ENCODE measurements at places on chromosomes 6 and 20. TPM values are rescaled to one million over a fixed set of nuclear protein-coding genes. Genes with fewer than 3 reads are reported as not detected.
A peak's percentile ranks its signal among the peaks of the same experiment; 100 is the strongest.

Gene PLAGL1
- total RNA-seq = 51.8 TPM

GRCh38 chr6:4658486-4658885, 117.7 kb upstream of the CDYL start:
- H3K36me3 ChIP-seq = no peaks in the 10 kb centered on the region
- no peaks in the 10 kb centered on the region for H3K4me1 ChIP-seq
- H3K27ac ChIP-seq = no peak overlapping the region
- DNase-seq = no peak
- H3K4me3 ChIP-seq = no peak overlapping the region

DNA sequence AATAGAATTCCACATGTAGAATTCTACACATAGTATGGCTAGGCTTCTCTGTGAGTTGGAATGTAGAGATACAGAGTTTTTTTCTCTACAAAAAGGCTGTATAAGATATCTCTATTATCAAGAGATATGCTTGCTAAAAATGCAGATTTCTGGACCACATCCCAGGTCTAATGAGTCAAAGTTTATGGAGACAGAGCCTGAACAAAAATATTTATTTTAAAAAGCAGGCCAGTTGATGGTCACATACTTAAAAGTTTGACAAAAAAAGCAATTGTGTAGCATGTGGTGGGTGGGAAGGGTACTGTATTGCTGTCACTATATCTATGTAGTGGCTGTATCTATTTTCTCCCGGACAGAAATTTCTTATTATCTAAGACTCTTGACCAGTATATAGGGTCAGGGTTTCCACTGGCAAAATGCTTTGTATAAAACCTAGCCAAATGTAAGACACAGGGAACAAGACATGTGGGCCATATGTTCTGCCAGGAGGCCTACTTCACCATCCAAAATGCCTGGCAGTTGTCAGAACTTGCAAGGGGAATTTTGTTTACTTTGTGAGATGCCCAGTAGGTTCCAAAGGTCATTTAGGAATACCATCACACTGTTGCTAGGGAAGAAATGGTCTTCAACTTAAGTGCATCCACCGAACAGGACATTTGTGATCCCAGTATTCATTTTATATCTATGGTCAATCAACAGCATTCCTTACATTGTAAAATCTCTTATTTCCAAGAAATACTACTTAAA, 60.6 kb downstream of the SHPRH start:
- no peak overlapping the region for H3K4me3 ChIP-seq
- H3K36me3 ChIP-seq = peaks cover 25% of the 10 kb centered on the region
- H3K4me1 ChIP-seq = peaks cover 8% of the 10 kb centered on the region

Gene TREML1
- total RNA-seq = not detected

DNA sequence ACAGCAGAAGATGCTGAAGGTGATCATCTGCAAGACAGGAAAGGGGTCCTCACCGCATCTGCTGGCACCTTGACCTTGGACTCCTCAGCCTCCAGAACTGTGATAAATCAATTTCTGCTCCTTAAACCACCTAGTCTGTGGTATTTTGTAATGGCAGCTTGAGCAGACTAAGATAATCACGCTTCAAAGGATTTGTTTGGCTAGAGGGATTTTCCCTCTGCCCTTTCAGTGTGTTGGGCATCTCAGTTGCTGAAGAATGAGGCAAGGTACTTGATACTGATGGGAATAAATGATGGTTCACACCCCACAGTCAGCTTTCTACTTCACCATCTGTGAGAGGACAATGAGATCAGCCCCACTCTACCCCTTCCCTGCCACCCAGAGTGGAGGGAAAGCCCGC, 60.2 kb downstream of the ADAT2 start:
- DNase-seq = no peak
- H3K27me3 ChIP-seq = no peaks in the 10 kb centered on the region
- H3K27ac ChIP-seq = no peak overlapping the region
- no peaks in the 10 kb centered on the region for H3K4me1 ChIP-seq

DNA sequence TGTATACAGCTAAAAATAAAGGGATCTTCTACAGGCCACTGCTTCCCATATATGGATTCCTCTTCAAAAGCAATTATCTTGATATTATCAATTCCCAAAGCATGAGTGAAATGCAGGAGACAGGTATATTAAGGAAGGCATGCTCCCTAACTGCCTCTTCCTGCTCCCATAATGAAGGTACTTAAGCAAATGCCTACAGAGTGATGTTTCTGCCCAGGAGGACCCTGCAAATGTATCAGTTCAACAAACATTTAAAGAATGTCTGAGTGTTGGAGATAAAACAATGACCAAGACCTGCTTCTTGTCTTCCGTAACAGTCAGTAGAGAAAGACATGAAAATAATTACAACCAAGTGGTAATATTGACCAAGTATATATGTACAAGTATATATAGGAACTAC, 4.2 kb downstream of the UBE2J1 start:
- H3K4me1 ChIP-seq = peaks cover 52% of the 10 kb centered on the region
- peak overlapping the region; percentile 40 for H3K27ac ChIP-seq
- H3K36me3 ChIP-seq = peaks cover 4% of the 10 kb centered on the region
- H3K4me3 ChIP-seq = no peak overlapping the region

Gene KAT14
- total RNA-seq = 16.2 TPM

- H3K27me3 ChIP-seq = no peaks in the 10 kb centered on the region
- no peak for DNase-seq
- H3K27ac ChIP-seq = no peak overlapping the region
- H3K4me3 ChIP-seq = no peak overlapping the region
- H3K36me3 ChIP-seq = no peaks in the 10 kb centered on the region
Observed at GRCh38 chr6:81718126-81718525, 34.4 kb downstream of the TENT5A start.

DNA sequence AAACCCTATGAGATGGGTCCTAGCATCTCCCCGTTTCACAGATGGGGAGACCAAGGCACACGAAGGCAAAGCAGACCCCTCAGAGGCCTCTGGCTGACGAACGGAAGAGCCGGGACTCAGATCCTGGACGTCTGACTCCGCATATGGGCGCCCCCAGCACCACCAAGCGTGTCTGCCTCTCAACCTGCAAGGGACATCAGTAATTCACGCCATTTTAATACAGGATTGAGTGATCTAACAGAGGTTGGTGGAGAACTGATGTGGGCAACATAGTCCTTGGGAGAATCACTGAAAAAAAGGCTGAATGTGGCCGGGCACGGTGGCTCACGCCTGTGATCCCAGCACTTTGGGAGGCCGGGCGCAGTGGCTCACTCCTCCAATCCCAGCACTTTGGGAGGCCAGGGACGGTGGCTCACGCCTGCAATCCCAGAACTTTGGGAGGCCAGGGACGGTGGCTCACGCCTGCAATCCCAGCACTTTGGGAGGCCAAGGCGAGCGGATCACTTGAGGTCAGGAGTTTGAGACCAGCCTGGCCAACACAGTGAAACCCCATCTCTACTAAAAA, 206.6 kb downstream of the DLL1 start:
- H3K4me1 ChIP-seq = peaks cover 20% of the 10 kb centered on the region
- H3K36me3 ChIP-seq = peaks cover 5% of the 10 kb centered on the region
- no peak overlapping the region for H3K4me3 ChIP-seq
- DNase-seq = no peak
- H3K27ac ChIP-seq = no peak overlapping the region
- no peaks in the 10 kb centered on the region for H3K27me3 ChIP-seq

GRCh38 chr6:169425628-169426370, 172.2 kb upstream of the THBS2 start:
- peaks cover 5% of the 10 kb centered on the region for H3K36me3 ChIP-seq
- H3K4me3 ChIP-seq = no peak overlapping the region
- DNase-seq = no peak
- H3K27ac ChIP-seq = no peak overlapping the region
- H3K27me3 ChIP-seq = no peaks in the 10 kb centered on the region

- no peaks in the 10 kb centered on the region for H3K36me3 ChIP-seq
- H3K27me3 ChIP-seq = no peaks in the 10 kb centered on the region
- peaks cover 43% of the 10 kb centered on the region for H3K4me1 ChIP-seq
Observed at GRCh38 chr20:17504066-17504897, 26.9 kb downstream of the BFSP1 start.

Gene MICAL1
- 70.4 TPM for total RNA-seq

DNA sequence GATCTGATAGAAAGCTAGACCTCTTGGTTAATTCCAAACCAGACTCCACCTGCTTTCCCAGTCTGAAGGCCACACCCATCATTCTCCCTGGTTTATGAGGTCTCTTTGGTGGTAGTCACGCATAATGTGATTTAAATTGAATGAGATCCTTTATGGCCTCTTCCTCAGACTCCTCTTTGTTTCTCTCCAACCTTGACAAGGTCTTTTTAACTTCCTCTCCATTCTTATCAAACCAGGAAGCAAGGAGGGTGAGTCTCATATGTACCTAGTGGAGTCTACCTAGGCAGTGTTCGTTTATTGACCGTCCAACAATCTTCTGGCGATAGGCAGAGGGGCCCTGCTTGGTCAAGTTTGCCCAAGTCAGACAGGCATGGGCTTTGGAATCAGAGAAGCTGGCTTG, 184.2 kb upstream of the LAMP5 start:
- no peaks in the 10 kb centered on the region for H3K27me3 ChIP-seq
- no peak overlapping the region for H3K27ac ChIP-seq

Gene CLPSL1
- total RNA-seq = not detected

- H3K4me3 ChIP-seq = no peak overlapping the region
- peaks cover 26% of the 10 kb centered on the region for H3K4me1 ChIP-seq
- H3K27me3 ChIP-seq = no peaks in the 10 kb centered on the region
- H3K36me3 ChIP-seq = no peaks in the 10 kb centered on the region
- DNase-seq = no peak
Observed at GRCh38 chr6:40393641-40394040, 193.5 kb downstream of the LRFN2 start.

Gene TENT5A
- total RNA-seq = 1.7 TPM

Gene PRR18
- total RNA-seq = 0.07 TPM

DNA sequence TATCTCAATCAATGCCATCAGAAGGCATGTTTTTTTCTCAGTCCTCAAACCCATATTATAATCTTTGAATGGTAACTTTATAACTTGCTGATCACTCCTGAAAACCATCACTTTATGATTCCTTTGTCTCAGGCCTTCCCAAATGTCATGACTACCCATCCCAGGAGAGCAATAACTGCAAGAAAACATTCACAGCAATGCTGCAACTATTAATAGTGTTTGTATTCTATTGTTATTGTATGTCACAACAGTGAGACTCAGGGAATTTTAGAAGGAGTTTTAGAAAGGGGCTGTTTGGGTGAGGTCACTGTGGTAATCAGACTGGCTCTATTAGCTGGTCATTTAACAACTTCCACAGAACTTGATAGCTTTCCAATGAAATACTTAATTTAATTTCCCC, 301.4 kb upstream of the TBX18 start:
- no peak for DNase-seq
- no peak overlapping the region for H3K27ac ChIP-seq
- H3K27me3 ChIP-seq = no peaks in the 10 kb centered on the region
- H3K36me3 ChIP-seq = no peaks in the 10 kb centered on the region

GRCh38 chr20:40849456-40849855, 160.4 kb upstream of the MAFB start:
- no peaks in the 10 kb centered on the region for H3K4me1 ChIP-seq
- H3K27ac ChIP-seq = no peak overlapping the region
- H3K4me3 ChIP-seq = no peak overlapping the region

Gene TSBP1
- total RNA-seq = not detected

Gene SAMD3
- 3.8 TPM for total RNA-seq

- no peak overlapping the region for H3K4me3 ChIP-seq
- H3K4me1 ChIP-seq = no peaks in the 10 kb centered on the region
- no peaks in the 10 kb centered on the region for H3K36me3 ChIP-seq
Observed at GRCh38 chr20:37627767-37628130, 66.1 kb upstream of the CTNNBL1 start.

Gene RING1
- 30.1 TPM for total RNA-seq

DNA sequence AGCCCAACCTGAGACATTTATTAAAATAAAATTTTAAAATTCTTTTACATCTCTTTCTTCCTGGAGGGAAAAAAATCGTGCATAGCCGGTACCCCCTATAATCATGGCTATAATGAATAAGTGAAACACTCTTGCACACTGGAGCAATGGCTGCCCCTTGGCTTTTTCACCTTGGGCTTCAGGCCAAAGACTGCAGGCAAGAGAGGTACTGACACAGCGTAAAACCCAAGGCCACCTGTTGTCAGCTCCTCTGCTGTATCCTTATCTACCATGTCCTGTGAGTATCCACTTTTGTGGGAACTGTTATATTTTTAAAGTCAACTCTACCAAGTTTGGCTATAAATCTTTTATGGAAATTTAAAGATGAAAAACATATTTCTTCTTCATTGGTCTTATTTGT, 23.0 kb upstream of the LY86 start:
- H3K27ac ChIP-seq = no peak overlapping the region
- peaks cover 42% of the 10 kb centered on the region for H3K4me1 ChIP-seq
- no peaks in the 10 kb centered on the region for H3K27me3 ChIP-seq
- no peak overlapping the region for H3K4me3 ChIP-seq
- H3K36me3 ChIP-seq = no peaks in the 10 kb centered on the region
- no peak for DNase-seq

- no peak overlapping the region for H3K27ac ChIP-seq
- H3K36me3 ChIP-seq = no peaks in the 10 kb centered on the region
- DNase-seq = no peak
Observed at GRCh38 chr6:345747-346385, 45.7 kb upstream of the IRF4 start.

Gene ENPP3
- 3.6 TPM for total RNA-seq

Gene SOX12
- total RNA-seq = 7.8 TPM

Gene NKAIN2
- total RNA-seq = not detected

Gene FAM110A
- total RNA-seq = 21.1 TPM

- no peak overlapping the region for H3K4me3 ChIP-seq
- no peaks in the 10 kb centered on the region for H3K27me3 ChIP-seq
- no peak overlapping the region for H3K27ac ChIP-seq
- H3K36me3 ChIP-seq = no peaks in the 10 kb centered on the region
- DNase-seq = no peak
Observed at GRCh38 chr6:73747289-73747688, 51.3 kb downstream of the CD109 start.

Gene STX16
- 154 TPM for total RNA-seq

DNA sequence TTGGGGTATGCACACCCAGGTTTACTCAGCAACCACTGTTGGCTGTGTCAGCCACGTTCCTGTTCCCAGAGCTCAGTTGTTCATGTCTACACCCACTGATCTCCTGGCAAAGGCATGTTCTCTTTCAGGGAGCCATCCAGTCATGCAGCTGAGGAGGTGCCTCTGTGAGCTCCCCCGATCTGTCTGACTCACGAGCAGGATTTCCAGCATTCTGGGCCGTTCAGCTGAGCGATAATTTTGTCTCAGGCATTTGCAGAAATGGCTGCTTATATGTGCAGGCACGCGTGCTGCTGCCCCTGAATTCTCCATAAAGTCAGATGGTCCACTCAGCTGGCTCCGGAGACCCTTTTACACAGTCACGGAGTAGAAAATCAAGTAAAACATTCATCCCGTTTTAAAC, 78.4 kb upstream of the IYD start:
- peaks cover 3% of the 10 kb centered on the region for H3K36me3 ChIP-seq
- no peak overlapping the region for H3K4me3 ChIP-seq
- H3K27ac ChIP-seq = no peak overlapping the region
- DNase-seq = no peak
- H3K4me1 ChIP-seq = peaks cover 16% of the 10 kb centered on the region
